Stimulated activated naive CD8-positive, alpha-beta T cell treated with anti-CD3 and anti-CD28 coated beads, Interleukin-15, Interleukin-2, amounts not matched to agents 100 U/mL and 50 U/mL, for 24 hours (primary cell): ENCODE measurements at places on chromosomes 11 and 22.

GRCh38 chr22:36056980-36057379 is 28.4 kb upstream of the RBFOX2 start:
- DNase-seq = no peak

DNA sequence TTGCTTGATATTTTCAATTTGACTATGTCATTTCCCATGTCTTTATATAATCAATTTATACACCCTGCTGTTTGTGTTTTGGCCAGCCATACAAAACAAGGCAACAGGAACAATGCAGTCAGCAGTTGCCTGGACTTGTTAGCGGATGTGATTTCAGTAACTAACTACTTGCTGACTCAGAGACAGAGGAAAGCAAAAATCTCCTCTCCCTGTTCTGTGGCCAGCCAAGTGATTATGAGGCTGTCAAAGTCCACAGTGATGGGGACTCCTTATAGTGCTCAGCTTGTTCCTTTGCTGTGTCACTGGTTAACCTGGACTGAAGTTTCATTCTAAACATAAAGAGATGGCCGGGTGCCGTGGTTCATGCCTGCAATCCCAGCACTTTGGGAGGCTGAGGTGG is 32.6 kb upstream of the APLP2 start:
- no peak for DNase-seq

- no peak for DNase-seq
Measured at GRCh38 chr11:120065176-120065575, 72.7 kb downstream of the TRIM29 start.

DNA sequence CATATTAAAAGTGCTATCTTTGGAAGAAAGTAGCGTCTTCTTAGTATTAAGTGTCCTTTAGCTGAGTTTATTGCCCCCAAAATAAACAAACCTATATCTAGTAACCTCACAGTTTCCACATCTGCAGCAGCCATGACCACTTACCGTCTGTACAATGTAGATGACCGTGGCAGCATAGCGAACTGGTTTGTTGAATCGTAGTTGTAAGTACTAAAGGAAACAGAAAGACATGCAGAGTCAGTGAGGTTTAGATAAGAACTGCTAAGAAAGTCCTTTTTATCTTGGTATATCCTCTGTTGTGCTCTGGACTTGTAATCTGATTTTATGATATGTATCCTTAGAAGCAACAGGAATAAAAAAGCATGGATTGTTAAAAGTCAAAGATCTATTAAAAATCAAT is 9.4 kb downstream of the SLC5A12 start:
- no peak for DNase-seq

DNA sequence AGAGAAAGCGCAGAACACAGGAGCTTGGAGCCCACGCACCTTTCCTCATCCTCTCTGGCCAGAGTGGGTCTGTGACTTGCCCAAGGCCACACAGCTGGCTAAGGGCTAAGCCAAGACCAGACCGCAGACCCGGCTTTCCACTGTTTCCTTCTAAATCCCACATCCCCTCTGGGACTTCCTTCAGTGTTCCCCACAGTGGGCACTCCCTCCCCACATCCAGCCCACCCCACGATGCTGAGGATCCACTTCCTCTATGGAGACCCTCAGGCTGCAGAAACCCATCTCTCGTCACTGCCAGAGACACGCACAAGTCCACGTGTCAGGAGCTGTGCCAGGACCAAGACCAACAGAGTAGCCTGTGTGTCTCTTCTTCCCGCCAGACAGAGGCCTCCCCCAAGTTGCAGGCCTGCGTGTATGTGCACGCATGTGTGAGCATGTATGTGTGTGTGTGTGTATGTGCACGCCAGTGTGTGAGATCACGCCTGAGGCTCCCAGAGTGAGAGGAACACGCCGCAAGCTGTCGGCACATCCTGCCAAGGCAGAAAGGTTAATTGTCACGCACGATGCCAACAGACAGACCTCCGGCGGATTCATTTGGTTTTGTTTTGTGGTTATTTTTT is 21.6 kb downstream of the PDGFB start:
- no peak for DNase-seq
